NCI-H187 (cell line): ENCODE measurements at places on chromosomes 4 and X.
A peak's percentile ranks its signal among the peaks of the same experiment; 100 is the strongest.

GRCh38 chr4:122662701-122663100 is 41.8 kb upstream of the IL21 start:
- no peak for DNase-seq

- DNase-seq: no peak
Measured at GRCh38 chr4:80336582-80336981, 1.1 kb downstream of the CFAP299 start.

- DNase-seq: no peak
Measured at GRCh38 chr4:143109376-143109775, 75.3 kb upstream of the USP38 start.

GRCh38 chr4:6380746-6381410 is 91.5 kb downstream of the PPP2R2C start:
- no peak for DNase-seq

GRCh38 chrX:48835524-48836329 is at the start of gene PCSK1N:
Gene PCSK1N, minus strand, starts transcription at chrX:48835610. Its CDS starts 78 bp downstream, at chrX:48835532.
- no peak for DNase-seq

DNA sequence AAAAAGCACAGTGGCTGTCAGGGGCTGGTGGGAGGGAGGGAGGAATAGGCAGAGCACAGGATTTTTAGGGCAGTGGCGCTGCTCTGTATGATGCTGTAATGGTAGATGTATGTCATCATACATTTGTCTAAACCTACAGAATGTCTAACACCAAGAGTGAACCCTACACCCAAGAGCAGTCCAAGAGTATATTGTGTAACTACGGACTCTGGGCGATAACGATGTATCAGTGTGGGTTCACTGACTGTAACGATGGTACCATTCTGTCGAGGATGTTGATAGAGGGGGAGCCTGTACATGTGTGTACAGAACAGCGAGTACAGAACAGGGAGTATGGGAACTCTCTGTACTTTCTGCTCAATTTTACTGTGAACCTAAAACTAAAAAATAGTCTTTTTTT is 76.5 kb downstream of the HAUS3 start:
- no peak for DNase-seq

DNA sequence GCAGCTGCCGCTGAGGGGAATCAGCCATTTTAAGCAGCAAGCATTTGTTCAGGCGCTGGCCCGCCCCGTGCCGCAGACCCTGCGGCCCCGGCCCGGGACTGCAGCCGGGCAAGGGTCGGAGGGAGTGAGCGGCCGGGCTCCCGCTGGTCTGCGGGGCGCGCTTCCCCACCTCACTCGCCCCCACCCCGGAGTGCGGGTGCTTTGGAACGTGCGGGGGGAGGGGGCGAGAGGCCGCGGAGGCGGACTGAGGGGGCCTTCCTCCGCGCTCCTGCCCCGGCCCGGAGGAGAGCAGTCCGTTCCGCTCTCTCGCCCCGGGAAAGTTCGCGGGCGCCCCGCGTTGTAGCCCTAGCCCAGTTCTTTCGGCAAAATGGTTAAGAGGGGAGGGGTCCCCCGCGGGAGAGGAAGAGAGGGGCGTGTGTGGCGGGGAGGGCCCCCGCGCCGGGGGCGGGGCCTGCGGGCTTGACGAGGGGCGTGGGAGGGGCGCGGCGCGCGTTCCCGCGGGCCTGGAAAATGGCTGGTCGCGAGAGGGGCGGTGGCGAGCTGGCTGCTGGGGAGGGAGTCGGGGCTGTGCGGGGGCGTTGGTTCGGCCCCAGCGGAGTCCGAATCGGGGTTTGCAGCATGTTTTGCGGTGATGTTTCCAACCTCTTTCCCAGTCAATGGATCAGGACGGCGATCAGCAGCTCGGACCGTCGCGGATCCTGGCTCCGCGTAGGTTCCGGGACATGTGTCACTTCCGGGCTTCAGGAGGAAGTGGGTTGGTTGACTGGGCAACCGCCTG is 942 bp downstream of the ING2 start:
- DNase-seq: peak; percentile 24

- no peak for DNase-seq
Measured at GRCh38 chr4:113674251-113674650, 87.3 kb downstream of the CAMK2D start.

DNA sequence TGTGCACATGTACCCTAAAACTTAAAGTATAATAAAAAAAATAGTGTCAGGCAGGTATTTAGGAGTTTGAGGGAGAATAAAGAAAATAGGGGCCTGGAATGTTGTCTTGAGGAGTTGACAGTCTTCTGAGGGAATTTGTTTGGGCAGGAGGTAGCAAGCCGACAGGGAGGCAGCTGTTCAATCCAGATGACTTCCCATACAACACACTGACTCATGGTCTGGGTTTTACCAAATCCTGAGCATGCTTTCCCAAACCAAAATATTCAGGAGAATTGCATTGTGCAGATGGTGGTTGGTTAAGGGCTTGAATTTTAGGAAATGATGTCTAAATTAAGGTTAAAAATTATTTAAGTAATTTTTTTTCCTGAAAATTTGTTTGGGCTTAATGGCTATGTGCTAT is 430.0 kb downstream of the INPP4B start:
- DNase-seq: no peak

DNA sequence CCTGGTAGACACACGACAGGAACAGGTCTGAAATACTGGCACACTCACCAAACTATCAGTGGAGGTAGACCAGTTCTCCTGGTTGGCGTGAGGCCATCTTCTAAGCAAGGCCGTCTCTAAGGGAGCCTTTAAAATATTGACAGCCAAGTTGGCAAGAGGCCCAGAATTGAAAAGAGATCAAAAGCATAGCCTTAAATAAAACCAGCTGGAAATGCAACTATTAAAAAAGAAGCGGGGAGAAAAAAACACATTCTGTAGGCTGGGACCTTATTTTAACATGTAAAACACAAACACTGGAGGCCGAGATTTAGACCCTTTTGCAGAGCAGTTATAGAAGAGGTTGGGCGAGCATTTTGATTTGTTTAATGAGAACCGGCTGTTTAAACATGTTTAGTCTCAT is 233.0 kb upstream of the CLNK start:
- peak; percentile 11 for DNase-seq

GRCh38 chrX:12685541-12685940 is 105.7 kb upstream of the PRPS2 start:
- DNase-seq: no peak

- DNase-seq: no peak
Measured at GRCh38 chrX:139484591-139484990, 45.9 kb upstream of the F9 start.

DNA sequence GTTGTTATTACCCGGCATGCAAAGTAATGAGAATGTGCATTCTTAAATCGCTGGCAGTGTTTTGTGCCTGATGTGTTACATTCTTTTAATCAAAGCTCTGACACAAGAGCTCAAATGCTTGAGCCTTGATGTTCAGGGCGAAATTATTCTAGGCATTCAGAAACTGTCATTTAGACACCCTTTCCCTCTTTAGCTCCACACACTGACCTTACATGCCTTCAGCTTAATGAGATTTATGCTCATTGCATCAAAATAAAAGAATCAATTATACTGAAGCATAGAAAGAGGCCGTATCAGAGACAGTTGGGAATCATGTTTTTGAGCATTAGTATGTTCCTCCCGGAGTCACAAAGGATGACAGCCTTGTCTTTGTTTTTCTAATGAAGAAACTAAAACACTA is 56.7 kb downstream of the FAM114A1 start:
- no peak for DNase-seq

DNA sequence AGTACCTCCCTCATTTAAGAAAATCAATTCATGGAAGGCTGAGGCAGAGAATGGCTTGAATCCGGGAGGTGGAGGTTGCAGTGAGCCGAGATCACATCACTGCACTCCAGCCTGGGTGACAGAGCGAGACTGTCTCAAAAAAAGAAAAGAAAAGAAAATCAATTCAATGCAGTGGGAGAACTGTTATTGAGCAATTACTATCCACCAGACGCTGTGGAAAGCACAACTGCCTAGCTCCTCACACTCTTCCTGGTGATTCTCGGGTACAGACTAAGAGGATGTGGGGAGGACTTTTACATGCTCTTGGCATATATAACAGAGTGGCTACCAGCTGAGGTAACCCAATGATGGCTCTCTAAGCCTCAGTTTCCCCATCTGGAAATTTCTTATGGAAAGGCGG is 2.7 kb upstream of the TMSB4X start:
- DNase-seq: no peak

- peak; percentile 20 for DNase-seq
Measured at GRCh38 chrX:100928660-100929613, at the start of gene XKRX. Gene XKRX, minus strand, starts transcription at chrX:100928917. Its CDS starts 613 bp downstream, at chrX:100928304.

GRCh38 chr4:125368146-125368545 is 53.4 kb downstream of the FAT4 start:
- no peak for DNase-seq

DNA sequence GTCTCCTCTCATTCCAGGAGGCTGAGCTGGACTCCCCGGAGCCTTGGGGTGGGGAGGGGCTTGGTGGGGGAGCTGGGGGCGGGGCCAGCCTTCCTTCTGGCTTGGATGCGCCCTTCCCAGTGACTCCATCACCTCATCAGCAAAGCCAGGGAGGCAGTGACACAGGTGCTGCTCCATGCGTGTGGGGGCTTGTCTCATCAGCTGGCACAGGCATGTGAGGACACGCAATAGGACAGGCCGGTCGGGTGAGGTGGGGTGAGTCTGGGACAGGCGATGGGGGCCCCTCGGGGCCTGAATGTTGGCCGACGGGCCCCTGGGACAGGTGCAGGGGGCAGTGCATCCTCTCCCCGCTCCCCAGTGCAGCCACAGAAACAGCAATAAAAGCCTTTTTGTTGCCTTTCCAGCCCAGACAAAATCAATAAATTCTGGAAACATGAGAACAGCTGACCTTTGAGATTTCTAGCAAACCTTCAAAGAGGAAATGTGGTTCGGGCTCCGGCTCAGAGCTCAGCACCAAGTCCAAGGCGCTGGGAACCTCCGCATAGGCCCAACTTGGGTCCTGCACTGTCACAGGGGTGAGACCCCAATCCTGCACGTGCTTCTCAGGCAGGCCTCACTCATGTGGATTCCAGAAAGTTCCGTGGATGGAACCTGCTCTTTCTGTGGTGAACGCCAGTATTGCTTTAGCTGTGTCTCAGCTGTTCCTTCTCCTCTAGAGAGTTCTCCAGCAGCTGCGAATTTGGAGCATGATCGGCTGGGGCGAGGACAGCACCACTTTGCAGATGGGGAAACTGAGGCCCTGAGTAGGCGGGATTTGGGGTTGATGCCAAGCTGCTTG is 18.5 kb downstream of the ADRA2C start:
- no peak for DNase-seq
